Right cardiac atrium (tissue), 5 donors: ENCODE measurements at places on chromosomes 1 and 21.
A peak's percentile ranks its signal among the peaks of the same experiment; 100 is the strongest.

DNA sequence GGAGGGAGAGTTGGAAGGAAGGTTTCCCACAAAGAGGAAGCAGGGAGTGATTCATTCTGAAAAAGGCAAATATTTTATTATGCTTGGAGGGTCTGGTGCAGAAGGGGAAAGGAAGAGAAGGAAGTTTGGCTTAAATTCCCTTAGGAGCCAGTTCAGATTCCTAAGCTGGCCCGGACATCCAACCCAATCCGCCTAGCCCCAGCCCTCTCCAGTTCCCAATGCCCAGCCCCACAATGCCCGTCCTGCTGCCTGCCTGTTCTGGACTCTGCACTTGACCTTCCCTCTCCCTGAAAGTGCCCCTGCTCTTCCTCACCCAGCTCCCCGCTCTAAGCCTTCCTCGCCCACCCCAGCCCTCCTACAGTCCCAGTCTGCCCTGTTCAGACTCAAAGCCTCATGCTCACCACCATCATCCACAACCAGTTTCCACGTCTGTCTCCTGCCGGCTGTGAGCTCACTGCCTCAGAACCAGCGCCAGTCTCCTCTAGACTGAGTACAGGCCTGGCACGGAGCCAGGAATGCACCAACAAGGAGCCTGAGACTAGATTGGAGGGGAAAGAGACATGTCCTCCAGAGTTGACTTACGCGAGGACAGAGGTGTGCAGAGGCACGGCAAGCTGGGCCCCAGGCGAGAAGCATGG lies 18.9 kb downstream of the CAPN2 start:
- peak; percentile 93 for DNase-seq

GRCh38 chr21:44052830-44053226 lies 40.7 kb downstream of the TRAPPC10 start:
- no peak for DNase-seq

- DNase-seq = no peak
These were observed 88.7 kb upstream of the KIF1B start for GRCh38 chr1:10121688-10122087.

- DNase-seq = no peak
These were observed 67.8 kb upstream of the BCAR3 start for GRCh38 chr1:93749487-93749886.

DNA sequence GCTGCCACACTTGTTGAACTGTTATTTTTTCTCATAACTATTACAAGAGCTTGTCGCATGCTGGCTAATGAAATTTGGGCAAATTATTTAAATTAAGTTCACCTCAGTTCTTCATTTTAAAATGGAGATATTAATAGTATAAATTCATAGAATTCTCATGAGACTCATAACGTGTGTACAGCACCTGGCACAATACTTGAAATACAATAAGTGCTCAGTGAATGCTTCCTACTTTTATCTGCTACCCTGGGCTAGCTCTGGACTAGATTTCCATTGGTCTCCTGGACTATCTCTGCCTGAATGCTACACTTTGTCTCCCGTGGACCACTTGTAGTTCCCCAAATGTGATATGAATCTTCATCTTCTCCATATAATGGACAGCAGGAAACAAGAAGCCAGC lies 919 bp downstream of the SLAMF6 start:
- DNase-seq = no peak

- DNase-seq = no peak
These were observed 18.8 kb upstream of the ZNF281 start for GRCh38 chr1:200428482-200429205.

GRCh38 chr21:15255261-15255660 lies 190.5 kb upstream of the NRIP1 start:
- DNase-seq = no peak

GRCh38 chr1:66788231-66788939 lies 12.7 kb downstream of the INSL5 start:
- DNase-seq = no peak

DNA sequence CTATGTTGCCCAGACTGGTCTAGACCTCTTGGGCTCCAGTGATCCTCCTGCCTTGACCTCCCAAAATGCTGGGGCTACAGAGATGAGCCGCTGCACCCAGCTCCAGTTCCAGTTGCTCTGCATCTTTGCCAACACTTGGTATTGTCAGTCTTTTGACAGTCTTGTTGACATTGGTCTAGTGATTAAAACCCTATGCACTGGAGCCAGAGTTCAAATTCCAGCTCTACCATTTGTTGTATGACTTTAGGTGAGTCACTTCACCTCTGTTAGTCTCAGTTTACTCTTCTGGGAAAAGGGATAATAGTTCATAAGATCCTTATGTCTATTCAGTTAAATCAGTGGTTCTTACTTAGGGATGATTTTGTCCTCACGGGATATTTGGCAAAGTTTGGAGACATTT lies 32.9 kb upstream of the MED18 start:
- DNase-seq = no peak

- no peak for DNase-seq
These were observed 39.8 kb upstream of the SELENON start for GRCh38 chr1:25760122-25760719.

DNA sequence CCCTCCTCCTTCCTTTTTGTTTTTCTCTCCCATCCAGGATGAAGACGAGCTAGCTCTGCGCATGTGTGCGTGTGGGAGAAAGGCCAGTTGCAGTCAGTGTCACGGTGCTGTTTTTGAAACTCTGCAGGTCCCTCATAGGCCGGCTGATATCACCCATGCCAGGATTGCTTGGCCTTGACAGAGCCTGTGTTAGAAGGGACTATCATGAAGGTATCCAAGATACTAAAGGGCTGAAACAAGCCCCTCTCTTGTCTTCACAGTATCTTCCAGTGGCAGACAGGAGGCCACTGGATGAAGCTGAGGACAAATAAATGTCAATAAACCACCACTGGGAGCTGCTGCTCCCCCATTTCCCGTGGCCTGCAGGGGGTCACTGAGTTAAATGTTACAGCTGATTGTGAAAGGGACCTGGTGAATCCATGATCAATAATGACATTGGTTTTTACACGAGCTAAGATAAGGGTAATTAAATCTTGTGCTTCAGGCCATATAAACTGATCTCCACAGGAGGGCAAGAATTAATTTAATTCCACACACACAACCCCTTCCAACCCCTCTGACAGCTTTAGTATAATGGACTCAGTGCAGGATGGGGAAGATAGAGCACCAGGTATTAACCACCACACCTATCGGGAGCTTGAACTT lies 64.6 kb upstream of the TARBP1 start:
- DNase-seq = peak; percentile 68

GRCh38 chr1:161691846-161692245 lies 15.2 kb upstream of the FCRLA start:
- no peak for DNase-seq

GRCh38 chr1:113242481-113242880 lies 147.8 kb upstream of the MAGI3 start:
- DNase-seq = no peak
